Mesothelial cell of epicardium (in vitro differentiated cells): ENCODE measurements at places on chromosomes 6 and 20. TPM values are rescaled to one million over a fixed set of nuclear protein-coding genes. Genes with fewer than 3 reads are reported as not detected.

- H3K27me3 ChIP-seq: no peaks in the 10 kb centered on the region
- H3K27ac ChIP-seq: peak overlapping the region; percentile 95
- peaks cover 3% of the 10 kb centered on the region for H3K36me3 ChIP-seq
- no peak overlapping the region for H3K4me3 ChIP-seq
Observed at GRCh38 chr20:10509376-10509775, 74.3 kb downstream of the SLX4IP start.

DNA sequence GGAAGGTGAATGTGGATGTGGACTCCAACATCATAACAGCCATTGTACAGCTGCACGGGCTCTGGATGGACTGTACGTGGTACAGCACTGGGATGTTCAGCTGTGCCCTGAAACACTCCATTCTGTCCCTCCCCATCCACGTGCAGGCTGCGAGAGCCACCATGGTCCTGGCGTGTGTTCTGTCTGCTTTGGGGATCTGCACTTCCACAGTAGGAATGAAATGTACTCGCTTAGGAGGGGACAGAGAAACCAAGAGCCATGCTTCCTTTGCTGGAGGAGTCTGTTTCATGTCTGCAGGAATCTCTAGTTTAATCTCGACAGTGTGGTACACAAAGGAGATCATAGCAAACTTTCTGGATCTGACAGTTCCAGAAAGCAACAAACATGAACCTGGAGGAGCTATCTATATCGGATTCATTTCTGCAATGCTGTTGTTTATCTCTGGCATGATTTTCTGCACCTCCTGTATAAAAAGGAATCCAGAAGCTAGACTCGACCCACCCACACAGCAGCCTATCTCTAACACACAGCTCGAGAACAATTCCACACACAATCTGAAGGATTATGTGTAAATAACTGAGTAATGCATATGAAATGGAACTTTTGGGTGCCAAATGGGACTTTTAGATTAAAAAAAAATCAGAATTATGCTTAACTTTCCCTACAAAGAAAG, 12.1 kb downstream of the CLDN20 start:
- no peak for DNase-seq
- H3K4me1 ChIP-seq: peaks cover 18% of the 10 kb centered on the region
- H3K27me3 ChIP-seq: no peaks in the 10 kb centered on the region
- peak overlapping the region; percentile 54 for H3K27ac ChIP-seq

GRCh38 chr6:100342830-100343229, 121.9 kb downstream of the SIM1 start:
- peaks cover 17% of the 10 kb centered on the region for H3K4me1 ChIP-seq
- DNase-seq: no peak
- no peaks in the 10 kb centered on the region for H3K27me3 ChIP-seq
- no peak overlapping the region for H3K27ac ChIP-seq
- H3K4me3 ChIP-seq: no peak overlapping the region

GRCh38 chr6:97989451-97989850, 706.4 kb upstream of the MMS22L start:
- no peaks in the 10 kb centered on the region for H3K27me3 ChIP-seq
- DNase-seq: no peak
- H3K27ac ChIP-seq: no peak overlapping the region
- H3K4me1 ChIP-seq: no peaks in the 10 kb centered on the region
- no peaks in the 10 kb centered on the region for H3K36me3 ChIP-seq

DNA sequence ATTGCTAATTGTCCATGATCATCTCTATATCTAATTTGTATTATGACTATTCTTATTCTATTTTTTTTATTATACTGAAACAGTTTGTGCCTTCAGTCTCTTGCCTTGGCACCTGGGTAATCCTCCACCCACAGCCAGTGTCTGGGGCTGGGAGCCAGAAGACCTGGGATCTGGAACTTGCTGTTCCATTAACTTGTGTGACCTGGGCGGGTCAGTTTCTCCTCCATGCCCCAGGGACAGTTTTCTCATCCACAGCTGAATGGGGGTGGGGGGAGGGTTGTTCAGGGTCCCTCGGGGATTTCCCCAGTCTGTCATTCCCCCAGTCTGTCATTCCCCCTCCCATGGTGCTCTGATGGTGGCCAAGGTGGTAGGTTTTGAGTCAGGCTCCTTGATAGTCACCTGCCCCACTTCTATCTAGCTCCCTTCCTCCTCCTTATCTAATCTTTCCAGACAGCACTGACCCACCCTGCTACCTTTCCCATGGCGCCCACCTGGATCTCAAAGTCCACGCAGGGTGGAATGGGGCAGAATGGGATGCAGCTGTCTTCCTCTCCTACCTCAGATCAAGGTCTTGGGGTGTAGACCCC, 10.9 kb downstream of the ITPR3 start:
- no peaks in the 10 kb centered on the region for H3K36me3 ChIP-seq
- H3K27ac ChIP-seq: no peak overlapping the region
- H3K4me3 ChIP-seq: no peak overlapping the region
- DNase-seq: no peak
- H3K27me3 ChIP-seq: peaks cover 40% of the 10 kb centered on the region

- no peaks in the 10 kb centered on the region for H3K4me1 ChIP-seq
- no peaks in the 10 kb centered on the region for H3K27me3 ChIP-seq
- DNase-seq: no peak
- H3K4me3 ChIP-seq: no peak overlapping the region
- H3K36me3 ChIP-seq: peaks cover 32% of the 10 kb centered on the region
Observed at GRCh38 chr6:149580880-149581279, 14.7 kb downstream of the GINM1 start.

DNA sequence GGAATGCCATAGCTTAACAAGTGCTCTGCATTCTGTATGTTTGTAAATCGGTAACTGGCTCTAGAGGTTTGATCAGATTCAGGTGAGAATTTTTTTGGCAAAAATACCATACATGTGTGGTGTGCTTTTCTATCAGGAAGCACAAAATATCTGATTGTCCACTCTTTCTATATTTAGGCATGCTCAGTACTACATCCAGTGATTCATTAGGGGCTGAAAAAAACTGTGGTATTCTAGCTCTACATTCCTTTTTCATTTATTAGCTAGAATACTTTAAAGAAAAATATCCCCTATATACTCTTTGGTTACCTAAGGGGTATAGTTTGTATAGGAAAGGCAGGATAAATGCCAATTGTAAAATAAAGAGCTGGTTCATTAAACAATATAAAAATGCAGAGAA, 10.6 kb upstream of the ELOVL2 start:
- no peak overlapping the region for H3K27ac ChIP-seq
- H3K4me1 ChIP-seq: no peaks in the 10 kb centered on the region

DNA sequence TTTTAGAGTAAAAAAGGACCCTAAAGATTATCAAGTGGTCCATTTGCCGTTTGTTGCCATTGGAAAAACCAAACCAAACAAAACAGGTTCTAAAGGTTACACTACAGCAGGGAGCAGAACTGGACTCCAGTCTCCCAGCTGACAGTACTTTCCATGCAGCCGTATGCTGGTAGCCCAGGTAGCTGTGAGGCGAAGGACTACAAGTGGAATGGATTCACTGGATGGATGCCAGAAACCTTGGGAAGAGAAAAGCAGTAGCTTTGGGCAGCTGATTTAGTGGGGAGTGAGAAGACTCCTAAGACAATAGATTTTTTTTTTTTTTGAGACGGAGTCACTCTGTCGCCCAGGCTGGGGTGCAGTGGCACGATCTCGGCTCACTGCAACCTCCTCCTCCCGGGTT, 88.3 kb downstream of the SASH1 start:
- H3K27ac ChIP-seq: no peak overlapping the region
- no peak overlapping the region for H3K4me3 ChIP-seq
- no peaks in the 10 kb centered on the region for H3K27me3 ChIP-seq
- H3K4me1 ChIP-seq: peaks cover 16% of the 10 kb centered on the region

GRCh38 chr6:41036186-41036585, 2.8 kb downstream of the UNC5CL start:
- peaks cover 1% of the 10 kb centered on the region for H3K27me3 ChIP-seq
- H3K36me3 ChIP-seq: no peaks in the 10 kb centered on the region
- no peak for DNase-seq
- no peak overlapping the region for H3K27ac ChIP-seq
- H3K4me1 ChIP-seq: peaks cover 6% of the 10 kb centered on the region

DNA sequence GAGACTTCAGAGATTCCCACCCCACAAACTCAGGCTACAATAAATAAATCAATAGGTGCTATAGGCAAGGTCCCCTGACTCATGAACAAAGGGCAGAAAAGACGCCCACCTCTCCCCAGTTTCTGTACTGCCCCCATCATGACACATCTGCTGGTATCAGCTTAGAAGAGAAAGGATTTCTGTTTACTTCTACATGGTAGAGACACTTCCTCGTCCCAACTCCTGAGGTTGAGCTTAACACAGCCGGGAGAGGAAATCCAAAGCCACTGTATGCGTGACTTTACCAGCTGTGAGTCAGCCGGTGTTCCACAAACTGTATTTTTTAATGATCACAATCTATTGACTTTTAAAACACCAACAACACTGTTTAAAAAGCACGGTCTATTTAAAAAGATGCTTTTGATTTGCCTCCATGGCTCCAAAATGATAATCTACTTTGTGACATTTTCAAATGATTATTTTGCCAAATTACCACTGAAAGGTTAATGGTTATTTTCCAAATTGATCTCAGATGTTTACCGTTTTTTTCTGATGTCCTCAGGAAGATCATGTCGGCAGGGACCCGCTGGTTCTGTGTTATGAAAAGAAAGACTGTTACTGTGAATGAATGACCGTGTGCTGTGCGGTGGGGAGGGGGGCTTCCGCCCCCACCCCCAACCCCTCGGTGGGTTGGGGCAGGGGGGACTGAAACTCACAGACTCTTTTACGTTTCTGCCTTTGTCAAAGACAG, 72.5 kb downstream of the ATP9A start:
- H3K4me3 ChIP-seq: peak overlapping the region; percentile 37
- H3K4me1 ChIP-seq: peaks cover 33% of the 10 kb centered on the region
- H3K27ac ChIP-seq: peak overlapping the region; percentile 90
- DNase-seq: no peak
- H3K36me3 ChIP-seq: peaks cover 33% of the 10 kb centered on the region

GRCh38 chr6:43644940-43645612, at the start of gene RSPH9:
RSPH9 (plus strand) TSS chr6:43645036; CDS start chr6:43645099, 63 bp downstream.
- H3K4me3 ChIP-seq: peak within 1 kb of the TSS; percentile 73
- peaks cover 4% of the 10 kb centered on the region for H3K4me1 ChIP-seq
- H3K27ac ChIP-seq: peak within 1 kb of the TSS; percentile 67
- no peak for DNase-seq
- H3K36me3 ChIP-seq: peaks cover 15% of the 10 kb centered on the region
- H3K27me3 ChIP-seq: no peaks in the 10 kb centered on the region

- no peaks in the 10 kb centered on the region for H3K36me3 ChIP-seq
- peaks cover 8% of the 10 kb centered on the region for H3K27me3 ChIP-seq
- DNase-seq: no peak
Observed at GRCh38 chr20:31860390-31861134, 9.8 kb downstream of the DUSP15 start.

- no peak overlapping the region for H3K27ac ChIP-seq
- peaks cover 9% of the 10 kb centered on the region for H3K27me3 ChIP-seq
- peaks cover 38% of the 10 kb centered on the region for H3K4me1 ChIP-seq
- H3K36me3 ChIP-seq: no peaks in the 10 kb centered on the region
Observed at GRCh38 chr6:18391023-18391422, 3.9 kb downstream of the RNF144B start.

GRCh38 chr20:8356806-8357205, 224.7 kb downstream of the PLCB1 start:
- H3K27ac ChIP-seq: no peak overlapping the region
- no peak overlapping the region for H3K4me3 ChIP-seq
- H3K27me3 ChIP-seq: no peaks in the 10 kb centered on the region
- no peak for DNase-seq
- no peaks in the 10 kb centered on the region for H3K36me3 ChIP-seq

GRCh38 chr6:104684911-104685415, 174.8 kb downstream of the HACE1 start:
- no peaks in the 10 kb centered on the region for H3K27me3 ChIP-seq
- peaks cover 50% of the 10 kb centered on the region for H3K4me1 ChIP-seq
- no peaks in the 10 kb centered on the region for H3K36me3 ChIP-seq
- no peak overlapping the region for H3K4me3 ChIP-seq
- H3K27ac ChIP-seq: no peak overlapping the region
- DNase-seq: no peak

- no peak overlapping the region for H3K4me3 ChIP-seq
- no peak for DNase-seq
- H3K27me3 ChIP-seq: peaks cover 9% of the 10 kb centered on the region
- no peak overlapping the region for H3K27ac ChIP-seq
- H3K4me1 ChIP-seq: no peaks in the 10 kb centered on the region
- H3K36me3 ChIP-seq: no peaks in the 10 kb centered on the region
Observed at GRCh38 chr6:39249278-39249677, 20.0 kb upstream of the KCNK5 start.

GRCh38 chr20:10863337-10864060, 189.7 kb upstream of the JAG1 start:
- H3K36me3 ChIP-seq: no peaks in the 10 kb centered on the region
- no peak overlapping the region for H3K4me3 ChIP-seq
- peaks cover 31% of the 10 kb centered on the region for H3K4me1 ChIP-seq
- no peak for DNase-seq

JARID2 gene
- total RNA-seq: 35.2 to 36.3 TPM (median 35.3 TPM) in 3 replicates

TFAP2C gene
- 9.8 to 10.3 TPM (median 10.2 TPM) in 3 replicates for total RNA-seq

PHF3 gene
- total RNA-seq: 64.8 to 69.5 TPM (median 67.1 TPM) in 3 replicates

LSM2 gene
- 55.8 to 58.2 TPM (median 57.0 TPM) in 3 replicates for total RNA-seq

ADGRB3 gene
- 13.9 to 14.9 TPM (median 14.8 TPM) in 3 replicates for total RNA-seq

PDE7B gene
- total RNA-seq: 15.9 to 18.2 TPM (median 16.5 TPM) in 3 replicates

EMILIN3 gene
- 5.0 to 5.6 TPM (median 5.2 TPM) in 3 replicates for total RNA-seq

STMND1 gene
- total RNA-seq: 0.34 to 0.38 TPM in 2 of 3 replicates, not detected in the other
